ENCODE measurements at places on chromosomes 4 and X.

DNA sequence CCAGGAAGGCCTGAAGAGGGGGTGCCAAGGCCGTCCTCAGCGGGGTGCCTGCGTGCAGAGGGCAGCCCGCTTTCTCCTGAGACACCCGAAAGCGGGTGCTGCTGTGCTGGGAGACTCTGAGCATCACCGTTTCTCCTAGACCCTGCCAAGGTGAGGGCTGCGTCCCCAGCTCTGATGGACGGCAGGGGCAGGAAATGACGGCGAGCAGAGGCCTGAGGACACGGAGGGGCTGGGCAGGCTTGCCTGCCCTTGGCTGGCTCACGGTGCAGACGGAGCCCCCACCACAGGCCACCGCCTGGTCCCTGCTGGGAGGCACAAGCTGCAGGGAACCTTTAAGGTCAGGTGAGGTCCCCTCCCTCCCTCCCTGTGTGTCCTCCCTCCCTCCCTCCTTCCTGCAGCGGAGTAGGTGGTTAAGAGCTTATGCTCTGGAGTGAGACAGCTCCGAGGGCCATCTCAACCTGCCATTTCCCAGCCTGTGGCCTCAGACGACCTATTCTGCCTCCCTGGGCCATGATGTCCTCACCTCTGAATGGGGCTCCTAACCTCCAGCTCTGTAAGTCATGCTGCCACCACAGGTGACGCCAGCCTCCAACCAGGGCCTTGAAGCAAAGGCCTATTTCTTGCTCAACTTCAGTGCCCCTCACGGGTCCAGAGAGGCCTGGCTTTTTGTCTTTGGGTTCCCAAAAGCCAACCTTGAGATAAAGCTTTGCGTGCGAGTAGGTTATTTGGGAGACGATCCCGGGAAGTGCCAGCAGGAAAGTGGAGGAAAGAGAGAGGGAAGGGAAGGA lies 54.2 kb upstream of the GRPEL1 start:
- no peak for DNase-seq

- DNase-seq: peak; percentile 80
These were observed 42.4 kb upstream of the SLC2A9 start for GRCh38 chr4:10063544-10064300.

DNA sequence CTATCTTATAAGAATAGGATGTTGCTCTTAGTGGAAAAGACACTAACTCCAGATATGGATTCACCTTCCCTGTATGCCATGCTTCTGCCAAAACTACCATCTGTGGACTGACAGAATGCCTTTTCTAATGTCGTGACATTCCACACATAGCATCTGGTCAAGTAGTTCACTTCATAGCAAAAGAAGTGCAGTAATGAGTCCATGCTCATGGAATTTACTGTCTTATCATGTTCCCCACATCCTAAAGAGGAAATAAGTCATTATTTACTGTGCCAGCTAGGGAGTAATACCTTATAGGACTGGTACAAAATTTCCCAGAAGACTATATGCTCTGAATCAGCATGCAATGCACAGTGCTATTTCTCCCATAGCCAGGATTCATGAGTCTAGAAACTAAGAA lies 562.4 kb downstream of the TLL1 start:
- DNase-seq: no peak

GRCh38 chr4:633406-633805 lies 8.0 kb downstream of the PDE6B start:
- DNase-seq: no peak

DNA sequence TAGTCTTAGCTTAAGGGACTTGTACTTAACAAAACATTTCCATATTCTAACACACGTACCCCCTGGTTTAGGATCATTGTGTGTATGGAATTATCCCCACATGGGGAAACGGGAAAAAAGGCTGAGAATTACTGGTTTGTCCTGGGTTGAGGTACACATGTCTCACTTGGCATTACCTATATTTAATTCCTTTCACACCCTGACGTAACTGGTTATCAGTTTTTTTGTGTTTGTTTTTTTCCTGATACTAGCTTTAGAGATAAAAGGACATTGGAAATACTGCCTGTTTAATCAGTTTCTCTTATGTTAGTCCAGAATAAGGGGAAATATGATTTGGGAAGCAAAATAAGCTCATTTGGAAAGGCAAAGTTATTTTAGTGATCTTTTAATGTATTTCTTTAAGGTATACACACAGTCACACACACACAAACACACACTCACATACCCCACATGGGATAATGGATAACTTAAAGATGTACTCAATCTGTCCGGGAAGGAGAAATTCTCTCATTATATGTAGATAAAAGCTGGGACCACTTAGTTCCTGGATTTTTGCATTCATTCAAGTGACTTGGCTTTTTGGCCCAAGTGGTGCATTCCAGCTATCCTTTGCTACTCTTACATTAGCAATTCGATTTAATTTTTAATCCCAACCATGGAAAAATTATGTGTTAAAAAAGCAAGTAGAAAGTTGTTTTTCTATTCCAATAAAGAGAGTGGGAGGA lies 13.0 kb downstream of the SEPTIN11 start:
- DNase-seq: no peak

DNA sequence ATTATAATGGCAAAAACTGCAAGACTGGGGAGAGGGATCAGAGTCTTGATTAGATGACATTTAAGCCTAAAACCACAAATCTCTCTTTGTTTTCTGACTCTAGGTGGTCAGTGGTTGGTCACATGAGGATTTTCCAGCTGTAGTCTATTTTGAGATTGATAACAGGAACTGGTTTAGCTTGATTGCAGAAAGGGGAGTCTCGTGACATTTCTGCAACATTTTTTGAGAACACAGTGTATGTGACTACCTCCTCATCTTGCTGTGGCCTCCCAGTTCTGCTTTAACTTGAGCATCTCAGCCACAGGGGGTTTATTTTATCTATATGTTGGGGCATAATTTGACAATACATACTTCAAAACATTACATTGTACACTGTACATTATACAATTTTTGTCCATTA lies 726.4 kb upstream of the MAGEB2 start:
- no peak for DNase-seq

GRCh38 chrX:50448565-50448964 lies 22.1 kb downstream of the DGKK start:
- no peak for DNase-seq

- peak; percentile 56 for DNase-seq
These were observed 471.8 kb downstream of the KCNIP4 start for GRCh38 chr4:21476757-21477156.

DNA sequence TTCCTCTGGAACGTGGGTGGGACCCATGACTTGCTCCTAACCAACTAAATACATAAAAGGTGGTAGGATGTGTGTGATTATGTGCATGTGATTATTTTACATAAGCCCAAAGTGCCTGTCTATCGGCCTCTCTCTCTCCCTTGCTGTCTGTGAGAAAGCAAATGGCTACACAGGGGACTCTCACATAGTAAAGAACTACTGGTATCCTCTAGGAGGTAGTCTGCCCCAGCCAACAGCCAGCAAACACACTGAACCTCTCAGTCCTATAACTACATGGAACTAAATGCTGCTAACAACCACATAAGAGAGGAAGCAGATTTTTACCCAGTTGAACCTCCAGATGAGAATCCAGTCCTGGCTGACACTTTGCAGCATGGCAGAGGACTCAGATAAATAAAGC lies 1249.4 kb downstream of the ADGRL3 start:
- DNase-seq: no peak

DNA sequence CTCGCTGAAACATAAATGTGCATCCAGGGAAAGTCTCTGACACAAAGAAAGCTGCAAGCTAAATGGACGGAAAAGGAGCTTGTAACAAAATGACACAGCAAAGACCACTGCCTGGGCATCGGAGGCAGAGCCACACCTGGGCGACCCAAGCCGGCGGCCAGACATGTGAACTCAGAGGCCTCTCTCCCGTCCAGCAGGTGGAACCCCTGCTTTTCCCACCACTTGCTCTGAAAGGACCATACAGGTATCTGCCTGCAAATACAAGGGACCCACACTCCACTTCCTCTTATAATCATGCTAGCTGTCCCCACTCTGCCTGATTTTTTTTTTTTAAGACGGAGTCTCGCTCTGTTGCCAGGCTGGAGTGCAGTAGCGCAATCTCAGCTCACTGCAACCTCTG lies 12.0 kb downstream of the CPLX1 start:
- no peak for DNase-seq

DNA sequence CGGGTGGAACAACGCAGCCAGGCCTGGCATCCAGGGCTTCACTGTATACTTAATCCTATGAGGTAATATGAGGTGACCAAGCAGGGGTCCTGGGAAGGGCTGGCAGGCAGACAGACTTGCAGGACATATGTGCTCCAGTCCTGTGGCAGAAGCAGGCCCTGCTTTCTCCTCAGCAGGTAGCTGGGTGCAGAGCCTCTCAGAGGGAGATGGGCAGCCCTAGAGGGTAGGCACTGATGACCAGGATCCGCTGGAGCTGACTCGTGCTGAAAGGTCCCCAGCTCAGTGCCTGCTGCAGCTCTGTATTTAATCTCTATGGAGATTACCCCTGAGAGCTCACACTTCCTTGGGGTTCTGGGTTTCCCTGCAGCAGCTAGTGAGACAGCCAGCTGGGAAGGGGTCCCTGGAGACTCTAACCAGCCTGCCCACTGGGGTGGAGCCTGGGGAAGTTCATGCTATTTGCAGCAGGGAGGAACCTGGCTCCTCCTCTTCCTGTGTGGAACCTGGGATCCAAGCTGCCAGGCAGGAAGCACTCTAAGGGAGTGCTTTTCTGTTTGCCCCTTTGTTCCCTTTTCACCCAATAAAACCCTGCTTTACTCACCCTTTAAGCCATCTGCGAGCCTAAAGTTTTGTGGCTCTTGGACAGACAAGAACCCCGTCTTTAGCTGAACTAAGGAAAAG lies 339.2 kb downstream of the DCAF12L2 start:
- no peak for DNase-seq

- DNase-seq: no peak
These were observed 502.6 kb upstream of the HS3ST1 start for GRCh38 chr4:11931266-11931820.

DNA sequence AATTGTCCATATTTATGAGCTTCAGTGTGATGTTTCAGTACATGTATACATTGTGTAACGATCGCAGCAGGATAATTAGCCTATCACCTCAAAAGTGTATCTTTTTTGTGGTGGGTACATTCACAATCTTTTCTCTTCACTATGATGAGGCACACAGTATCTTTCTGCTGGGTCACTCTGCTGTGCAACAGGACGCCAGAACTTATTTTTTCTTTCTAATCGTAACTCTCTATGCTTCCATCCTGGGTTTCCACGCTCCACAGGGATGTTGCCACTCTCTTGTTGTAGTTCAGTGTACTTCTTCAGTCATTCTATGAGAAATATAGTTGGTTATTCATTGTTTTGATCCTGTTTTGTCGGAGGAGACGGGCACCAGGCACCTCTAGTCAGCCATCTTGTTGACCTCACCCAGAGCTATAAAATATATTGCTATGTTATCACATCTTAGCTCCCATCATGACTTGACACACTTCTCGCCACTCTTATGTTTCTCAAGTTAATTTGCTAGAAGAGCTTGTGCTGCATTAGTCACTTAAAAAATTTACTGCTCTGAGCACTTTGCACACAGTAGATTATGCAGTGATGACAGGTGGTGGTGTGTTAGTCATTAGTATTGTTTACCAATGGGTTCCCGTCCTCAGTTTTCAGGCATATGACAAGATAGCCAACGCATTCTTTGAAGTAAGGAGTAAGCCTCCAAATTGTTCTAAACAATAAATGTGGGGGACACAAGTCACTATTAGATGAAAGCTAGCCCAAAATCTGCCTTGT lies 1002.7 kb upstream of the PCDH7 start:
- DNase-seq: no peak

DNA sequence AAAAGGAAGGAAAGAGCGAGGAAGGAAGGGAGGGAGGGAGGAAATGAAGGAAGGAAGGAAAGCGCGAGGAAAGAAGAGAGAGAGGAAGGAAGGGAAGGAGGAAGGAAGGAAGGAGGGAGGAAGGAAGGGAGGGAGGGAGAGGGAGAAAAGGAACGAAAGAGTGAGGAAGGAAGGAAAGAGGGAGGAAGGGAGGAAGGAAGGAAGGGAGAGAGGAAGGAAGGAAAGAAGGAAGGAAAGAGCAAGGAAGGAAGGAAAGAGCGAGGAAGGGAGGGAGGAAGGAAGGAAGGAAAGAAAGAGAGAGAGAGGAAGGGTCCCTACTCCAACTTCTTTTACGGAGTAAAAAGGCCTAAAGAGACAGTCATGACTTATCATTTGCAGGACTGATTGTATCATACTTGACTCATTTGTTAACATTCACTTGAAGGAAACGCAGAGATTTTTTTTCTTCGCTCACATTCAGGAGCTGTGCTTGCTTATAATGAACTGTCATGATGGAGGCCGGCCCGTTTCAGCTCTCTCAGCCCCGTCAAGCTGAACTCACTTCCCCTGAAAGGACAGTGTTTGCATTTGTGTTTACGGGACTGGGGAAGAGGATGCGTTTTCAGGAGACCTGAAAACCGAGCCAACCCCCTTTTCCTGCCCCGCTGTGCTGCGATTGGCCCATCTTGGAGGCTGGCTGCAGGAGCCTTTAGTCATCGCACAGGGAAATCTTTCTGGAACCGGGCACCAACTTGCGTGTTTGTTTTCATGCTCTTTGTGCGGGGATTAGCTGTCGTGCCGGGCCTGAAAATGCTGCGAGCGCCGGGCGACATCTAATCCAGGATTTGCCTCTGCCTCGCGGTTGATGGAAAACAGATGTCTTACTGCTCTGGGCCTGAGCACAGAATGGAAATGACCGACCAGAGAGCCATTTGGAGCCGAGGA lies 17.8 kb downstream of the TRIM2 start:
- DNase-seq: no peak

DNA sequence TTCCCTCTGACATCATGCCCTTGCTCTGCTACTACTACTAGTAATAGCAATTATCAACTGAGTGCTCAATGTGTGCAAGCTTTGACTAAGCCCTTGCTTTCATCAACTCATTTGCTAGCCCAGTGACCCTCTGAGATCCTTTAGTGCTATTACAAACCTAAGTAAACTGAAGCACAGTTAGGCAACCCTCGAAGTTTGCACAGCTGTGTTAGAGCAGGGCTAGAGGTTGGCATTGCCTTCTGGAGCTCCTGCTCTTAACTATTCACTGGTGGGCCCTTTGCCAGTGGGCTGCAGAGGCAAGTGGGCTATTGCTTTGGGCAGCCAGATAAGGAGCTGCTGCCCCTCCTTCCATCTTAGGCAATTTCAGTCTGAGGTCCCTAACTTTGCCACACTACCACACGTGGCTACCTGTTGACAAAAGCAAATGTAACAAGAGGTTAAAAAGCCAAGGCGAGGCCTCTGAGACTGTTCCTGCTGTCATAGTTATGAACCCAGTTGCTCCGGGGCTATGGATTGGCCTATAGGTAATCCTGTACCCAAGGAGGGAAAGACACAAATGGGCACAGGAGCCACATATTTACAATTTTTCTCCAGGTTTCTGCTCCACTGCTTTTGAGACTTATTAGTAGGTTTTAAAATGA lies 41.5 kb upstream of the ANKRD50 start:
- no peak for DNase-seq

GRCh38 chr4:83639849-83640493 lies 104.1 kb downstream of the GPAT3 start:
- peak; percentile 52 for DNase-seq

- no peak for DNase-seq
These were observed 22.7 kb upstream of the PLCXD1 start for GRCh38 chrX:258291-259040.

- DNase-seq: no peak
These were observed 782.5 kb upstream of the INTU start for GRCh38 chr4:126850286-126850685.

GRCh38 chr4:102322736-102323135 lies 22.5 kb downstream of the SLC39A8 start:
- DNase-seq: no peak

Measured in NT2/D1 (cell line).